ENCODE measurements at places on chromosomes 2 and 18.

- no peak for DNase-seq
Observed at GRCh38 chr2:143030127-143030526, 99.1 kb upstream of the ARHGAP15 start.

GRCh38 chr2:71937396-71937795, 210.3 kb downstream of the CYP26B1 start:
- no peak for DNase-seq

- DNase-seq: no peak
Observed at GRCh38 chr2:200679127-200679526, 93.3 kb downstream of the AOX1 start.

GRCh38 chr2:69721022-69721421, 20.9 kb upstream of the ANXA4 start:
- DNase-seq: no peak
